ENCODE measurements at places on chromosomes 3 and 15. TPM values are rescaled to one million over a fixed set of nuclear protein-coding genes. Genes with fewer than 3 reads are reported as not detected.

GRCh38 chr3:105904678-105905284, 36.0 kb upstream of the CBLB start:
- DNase-seq: no peak

GRCh38 chr3:152266221-152266995, 2.3 kb upstream of the MBNL1 start:
- no peak for DNase-seq

GRCh38 chr15:36271048-36271447, 308.4 kb upstream of the CDIN1 start:
- DNase-seq: no peak

GRCh38 chr3:23669541-23670255, 136.1 kb upstream of the UBE2E1 start:
- no peak for DNase-seq

Gene SPTBN5
- polyA plus RNA-seq: 2.8 TPM

DNA sequence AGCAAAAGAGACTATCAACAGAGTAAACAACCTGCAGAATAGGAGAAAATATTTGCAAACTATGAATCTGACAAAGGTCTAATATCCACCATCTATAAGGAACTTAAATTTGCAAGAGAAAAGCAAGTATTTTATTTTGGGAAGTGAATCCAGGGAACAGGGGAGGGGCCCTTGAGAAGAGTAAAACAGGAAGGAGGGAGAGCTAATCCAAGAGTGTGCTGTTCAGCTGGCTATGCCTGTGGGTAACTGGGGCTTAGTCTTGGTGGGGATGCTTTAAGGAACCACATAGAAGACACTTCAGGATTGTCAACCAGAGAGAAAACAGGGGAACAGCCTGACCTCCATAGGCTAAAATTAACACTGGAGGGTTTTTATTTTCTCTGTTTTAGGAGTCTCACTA, 3.9 kb upstream of the HHLA2 start:
- no peak for DNase-seq

DNA sequence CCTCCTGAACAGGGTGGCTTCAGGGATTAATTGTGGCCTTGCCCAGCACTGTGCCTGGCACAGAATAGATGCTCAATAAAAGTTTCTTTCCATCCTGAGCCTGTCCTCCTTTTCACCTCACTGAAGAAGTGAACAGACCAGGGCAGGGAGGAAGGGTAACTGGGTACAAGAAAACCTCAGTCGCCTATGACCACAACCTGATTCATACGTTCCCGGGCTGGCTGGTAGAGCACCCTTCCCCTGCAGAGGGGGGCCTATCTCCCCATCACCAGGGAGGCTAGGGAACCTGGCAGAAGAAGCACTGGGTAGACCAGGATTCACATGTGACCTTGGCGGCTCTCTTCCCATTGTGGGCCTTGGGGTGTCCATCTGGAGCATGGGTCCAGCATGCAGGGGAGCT, 27.8 kb upstream of the CACNA2D2 start:
- DNase-seq: no peak

GRCh38 chr3:45923755-45924154, 19.5 kb upstream of the CXCR6 start:
- DNase-seq: no peak

DNA sequence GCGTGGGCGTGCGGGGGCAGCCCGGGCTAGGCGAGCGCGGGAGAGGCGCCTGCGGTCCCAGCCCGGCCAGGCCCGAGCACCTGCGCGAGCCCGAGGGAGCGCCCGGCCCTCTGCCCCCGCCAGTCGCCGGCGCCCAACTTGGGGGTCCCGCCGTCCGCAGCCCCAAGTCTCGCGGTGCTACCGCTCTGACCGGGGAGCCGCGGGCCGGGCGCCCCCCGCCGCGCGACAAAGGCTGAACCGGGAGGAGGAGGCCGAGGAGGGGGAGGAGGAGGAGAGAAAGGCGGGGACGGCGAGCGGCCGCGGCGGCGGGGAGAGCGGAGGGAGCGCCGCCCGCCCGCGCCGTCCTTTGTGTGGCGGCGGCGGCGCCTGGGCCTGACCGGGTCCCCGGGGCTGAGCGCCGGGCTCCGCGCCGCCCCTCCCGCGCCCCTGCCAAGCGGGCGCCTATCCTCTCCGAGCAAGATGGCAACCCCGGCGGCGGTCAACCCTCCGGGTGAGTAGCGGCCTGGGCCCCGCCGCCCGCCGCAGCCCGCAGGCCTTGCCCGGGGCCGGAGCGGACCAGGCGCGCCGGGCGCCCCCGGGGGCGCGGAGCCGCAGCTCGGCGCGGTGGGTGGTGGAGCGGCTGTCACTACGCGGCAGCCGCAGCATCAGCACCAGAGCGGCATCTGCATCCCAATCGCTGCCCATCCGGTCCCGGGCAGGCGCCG, at the start of gene ARNT2:
Gene ARNT2, plus strand, starts transcription at position 326 of the 704 bp plus-strand sequence. Its CDS starts 134 bp downstream, at position 460.
- peak; percentile 31 for DNase-seq

GRCh38 chr3:185250247-185250646, 3.6 kb downstream of the EHHADH start:
- DNase-seq: no peak

Gene GOLGA8O
- 0.18 TPM for polyA plus RNA-seq

DNA sequence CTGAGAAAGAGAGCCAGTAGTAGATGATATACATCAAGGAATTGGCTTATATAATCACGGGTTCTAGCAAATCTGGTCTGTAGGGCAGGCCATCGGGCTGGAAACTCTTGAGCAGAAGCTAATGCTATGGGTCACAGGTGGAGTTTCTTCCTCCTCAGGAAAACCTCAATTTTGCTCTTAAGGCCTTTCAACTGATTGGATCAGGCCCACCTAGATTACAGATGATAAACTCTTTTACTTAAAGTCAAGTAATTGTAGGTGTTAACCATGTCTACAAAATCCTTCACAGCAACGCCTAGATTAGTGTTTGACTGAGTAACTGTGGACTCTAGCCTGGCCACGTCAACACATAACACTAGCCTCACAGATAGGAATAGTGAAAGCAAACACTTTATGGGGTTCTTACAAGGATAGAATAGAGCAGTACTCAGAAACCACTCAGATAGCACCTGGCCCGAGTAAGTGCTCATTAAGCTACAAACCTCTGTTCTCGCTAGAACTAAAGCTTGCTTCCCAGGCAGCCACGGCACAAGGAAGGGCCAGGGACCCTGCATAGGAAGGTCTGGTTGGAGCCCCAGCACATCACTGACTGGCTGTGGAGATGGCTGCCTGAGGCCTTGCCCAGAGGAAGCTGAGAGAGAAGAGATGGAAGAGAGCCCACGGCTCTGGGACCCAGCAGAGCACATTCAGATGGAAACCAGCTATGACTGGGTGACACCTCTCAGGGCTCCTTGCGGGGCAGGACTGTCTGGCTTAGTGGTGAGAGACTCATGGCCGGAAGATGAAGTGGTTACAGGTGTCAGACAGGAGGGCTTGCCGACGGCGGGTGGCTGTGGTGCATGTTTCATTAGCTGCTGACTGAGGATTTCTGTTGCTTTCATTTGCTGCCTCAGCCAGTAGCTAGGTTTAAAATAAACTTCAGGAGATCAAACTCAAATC, 202.5 kb upstream of the TLE3 start:
- no peak for DNase-seq

Gene MCF2L2
- 1.7 TPM for polyA plus RNA-seq

DNA sequence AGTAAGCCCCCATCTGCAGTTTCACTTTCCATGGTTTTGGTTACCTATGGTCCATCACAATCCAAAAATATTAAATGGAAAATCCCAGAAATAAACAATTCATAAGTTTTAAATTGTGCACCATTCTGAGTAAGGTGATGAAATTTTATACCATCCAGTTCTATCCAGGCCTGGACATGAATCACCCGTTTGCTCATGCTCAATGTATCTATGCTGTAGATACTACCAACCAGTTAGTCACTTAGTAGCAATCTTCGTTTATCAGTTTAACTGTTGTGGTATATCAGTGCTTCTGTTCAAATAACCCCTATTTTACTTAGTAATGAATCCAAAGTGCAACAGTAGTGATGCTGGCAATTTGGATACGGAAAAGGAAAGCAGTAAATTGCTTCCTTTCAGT, 381.9 kb upstream of the AGTR1 start:
- DNase-seq: no peak

GRCh38 chr15:72685925-72686794, at the start of the genes BBS4 and HIGD2B:
Gene BBS4, plus strand, starts transcription at chr15:72686207. Its CDS starts 21 bp downstream, at chr15:72686228.
Gene HIGD2B, minus strand, starts transcription at chr15:72686182. Its CDS starts 9,808 bp downstream, at chr15:72676374.
- DNase-seq: peak; percentile 91

GRCh38 chr3:46694520-46694919, 1.0 kb upstream of the ALS2CL start:
- no peak for DNase-seq

GRCh38 chr15:95559875-95560394, 770.6 kb upstream of the NR2F2 start:
- DNase-seq: no peak

GRCh38 chr15:89074402-89075012, 13.7 kb upstream of the ABHD2 start:
- no peak for DNase-seq

Gene HCLS1
- polyA plus RNA-seq: 5.9 TPM

- DNase-seq: no peak
Observed at GRCh38 chr3:36738702-36739101, 25.7 kb downstream of the DCLK3 start.

- DNase-seq: no peak
Observed at GRCh38 chr3:141081141-141081795, 30.1 kb downstream of the SPSB4 start.

GRCh38 chr3:140007911-140008869, 73.2 kb downstream of the CLSTN2 start:
- DNase-seq: no peak

DNA sequence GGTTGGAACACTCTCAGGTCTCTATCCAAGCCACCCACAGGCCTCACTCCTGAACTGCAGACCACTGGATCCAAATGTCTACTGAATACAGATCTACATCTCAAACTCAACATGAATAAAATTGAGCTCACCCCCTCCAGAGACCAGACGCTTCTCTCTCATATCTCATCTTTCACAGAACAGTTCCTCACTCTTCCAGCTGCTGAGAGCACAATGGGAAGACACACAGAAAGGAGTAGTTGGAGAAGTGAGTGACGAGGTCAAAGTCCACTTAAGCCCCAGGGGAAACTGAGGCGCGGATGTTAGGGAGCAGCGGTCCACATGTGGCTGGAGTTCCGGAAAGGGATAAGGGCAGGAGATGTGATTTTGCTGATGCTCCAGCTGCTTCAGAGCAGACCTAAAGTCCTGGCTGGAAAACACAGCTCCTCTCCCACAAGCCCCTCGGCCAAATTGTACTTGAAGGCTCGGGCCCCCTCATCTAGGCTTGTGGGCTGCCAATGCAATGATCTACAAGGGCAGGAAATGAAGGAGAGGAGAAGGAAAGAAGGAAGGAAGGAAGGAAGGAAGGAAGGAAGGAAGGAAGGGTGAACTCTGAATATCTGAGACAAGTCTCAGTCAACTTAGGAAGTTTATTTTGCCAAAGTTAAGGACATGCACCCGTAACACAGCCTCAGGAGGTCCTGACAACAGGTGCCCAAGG, 211.2 kb upstream of the TLE3 start:
- no peak for DNase-seq

- DNase-seq: no peak
Observed at GRCh38 chr3:126181398-126181725, 976 bp upstream of the ALDH1L1 start.

DNA sequence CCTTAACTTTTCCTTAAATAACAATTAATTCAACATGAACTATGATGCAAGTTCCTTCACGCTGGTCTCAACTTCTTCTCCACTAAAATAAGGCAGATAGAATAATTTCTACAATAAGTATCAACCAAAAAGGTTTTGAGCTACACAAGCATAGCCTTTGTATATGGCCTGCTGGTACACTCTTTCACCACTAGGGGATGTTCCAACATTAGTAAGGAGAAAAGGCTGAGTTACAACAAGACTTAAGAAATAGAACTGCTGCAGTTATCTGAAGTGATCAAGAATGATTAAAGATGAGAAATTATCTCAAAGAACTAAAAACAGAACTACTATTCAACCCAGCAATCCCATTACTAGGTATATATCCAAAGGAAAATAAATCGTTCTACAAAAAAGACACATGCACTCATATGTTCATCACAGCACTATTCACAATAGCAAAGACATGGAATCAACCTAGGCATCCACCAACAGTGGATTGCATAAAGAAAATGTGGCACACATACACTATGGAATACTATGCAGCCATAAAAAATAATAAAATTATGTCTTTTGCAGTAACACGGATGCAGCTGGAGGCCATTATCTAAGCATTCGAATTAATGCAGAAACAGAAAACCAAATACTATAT, 14.4 kb downstream of the ATP13A3 start:
- DNase-seq: peak; percentile 60

- no peak for DNase-seq
Observed at GRCh38 chr15:31313223-31313622, 13.4 kb upstream of the KLF13 start.

Gene GRIP2
- 1.7 TPM for polyA plus RNA-seq

DNA sequence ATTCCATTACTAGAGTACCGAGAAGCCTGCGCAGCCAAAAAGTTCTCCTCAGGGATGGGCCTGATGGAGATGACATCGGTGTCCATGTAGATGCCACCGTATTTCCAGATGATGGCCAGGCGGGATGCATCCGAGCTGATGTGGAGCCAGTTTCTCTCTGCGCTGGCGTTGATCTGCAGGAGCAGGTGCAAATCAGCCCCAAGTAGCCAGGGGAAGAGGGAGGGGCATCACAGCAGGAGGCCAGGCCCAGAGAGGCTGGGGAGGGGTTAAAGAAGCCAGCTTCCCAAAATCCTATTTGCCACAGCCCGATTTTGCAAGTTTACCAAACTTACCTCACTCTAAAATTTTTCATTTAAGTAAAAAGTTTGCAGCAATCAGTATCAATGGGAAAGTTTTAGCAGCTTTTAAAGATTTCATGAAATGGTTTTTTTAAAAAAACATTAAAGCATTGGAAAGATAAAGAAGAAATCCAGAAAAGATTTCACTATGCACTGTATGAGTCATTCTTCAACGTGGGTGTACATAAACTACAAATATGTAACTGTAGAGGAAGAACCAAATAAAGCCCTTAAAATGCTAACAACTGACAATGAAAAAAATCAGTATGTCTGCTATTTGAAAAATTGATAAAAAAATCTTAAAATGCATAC, 7.4 kb downstream of the A4GNT start:
- DNase-seq: no peak

GRCh38 chr15:40990789-40991188, 37.5 kb downstream of the CHAC1 start:
- DNase-seq: no peak

DNA sequence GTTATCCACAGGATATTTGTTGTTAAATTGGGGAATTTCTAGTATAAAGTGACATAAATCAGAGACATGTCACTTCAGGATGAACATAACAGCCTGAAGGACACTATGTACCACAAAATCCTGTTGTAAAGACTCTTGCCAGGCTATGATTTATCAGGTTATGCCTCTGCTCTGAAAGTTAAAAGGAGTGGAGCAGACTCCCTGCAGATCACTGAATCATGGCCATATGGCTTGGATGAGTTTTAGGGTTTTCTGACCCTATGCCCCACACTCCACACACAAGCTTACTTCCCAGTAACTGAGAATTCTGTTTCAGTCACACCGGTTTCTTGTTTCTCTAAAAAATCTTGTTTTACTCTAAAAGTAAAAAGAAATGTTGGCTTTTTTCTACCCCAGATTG, 869.4 kb downstream of the NAALADL2 start:
- no peak for DNase-seq

GRCh38 chr3:35739964-35740527, 100.7 kb downstream of the ARPP21 start:
- DNase-seq: no peak

Gene SPSB4
- 14.8 TPM for polyA plus RNA-seq

Gene SEMA7A
- polyA plus RNA-seq: 5.0 TPM

- DNase-seq: no peak
Observed at GRCh38 chr3:161925749-161926360, 429.2 kb downstream of the OTOL1 start.

Gene CSPG5
- 1.2 TPM for polyA plus RNA-seq

Gene DUOX1
- 7.8 TPM for polyA plus RNA-seq
